ENCODE measurements at places on chromosomes 16 and 17.
A peak's percentile ranks its signal among the peaks of the same experiment; 100 is the strongest.

GRCh38 chr16:48047720-48048119 lies 108.1 kb downstream of the ABCC12 start:
- no peak for DNase-seq

- no peak for DNase-seq
Observed at GRCh38 chr16:16763449-16763848, 384.5 kb downstream of the NPIPA7 start.

GRCh38 chr17:41939044-41939692 lies 8.8 kb downstream of the ODAD4 start:
- DNase-seq: no peak

GRCh38 chr17:44362949-44363612 lies 572 bp downstream of the FAM171A2 start:
- DNase-seq: no peak

DNA sequence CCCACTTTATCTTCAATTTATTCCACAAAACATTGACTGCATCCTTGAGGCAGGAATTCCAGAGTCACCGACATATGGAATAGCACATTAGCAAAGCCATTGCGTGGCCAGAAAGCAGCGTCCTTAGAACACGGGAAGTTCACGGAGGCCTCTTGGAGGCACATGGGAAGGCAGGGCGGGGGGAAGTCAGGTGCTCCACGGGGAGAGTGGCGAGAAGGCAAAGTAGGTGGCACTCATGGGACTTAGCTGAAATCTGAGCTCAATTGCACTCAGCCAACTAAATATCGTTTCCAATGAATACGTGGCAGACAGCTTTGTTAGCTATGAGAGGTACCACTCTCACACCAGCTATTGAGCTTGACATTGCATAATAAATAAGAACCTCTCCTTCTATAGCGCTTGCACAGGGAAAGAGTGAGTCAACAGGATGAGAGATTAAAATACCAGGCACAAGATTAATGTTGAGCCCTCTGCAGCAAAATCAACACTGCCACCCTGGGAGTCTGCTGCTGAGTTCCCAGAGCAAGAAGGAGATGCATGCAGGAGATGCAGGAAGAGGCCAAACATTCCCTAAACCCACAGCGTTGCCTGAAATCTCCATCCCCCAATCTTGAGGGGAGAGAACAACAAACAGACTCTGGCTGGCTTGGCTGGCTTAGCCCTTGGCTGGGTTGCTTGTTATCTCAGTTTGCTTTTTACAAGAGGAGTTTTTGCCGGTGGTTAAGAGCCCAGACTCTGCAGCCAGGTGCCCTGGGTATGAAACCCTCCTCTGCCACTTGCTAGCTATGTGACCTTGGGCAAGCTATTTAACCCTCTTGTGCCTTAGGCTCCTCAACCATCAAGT lies 28.8 kb downstream of the ABCC12 start:
- peak; percentile 79 for DNase-seq

GRCh38 chr16:3101841-3102470 lies 2.9 kb upstream of the ZSCAN10 start:
- DNase-seq: no peak

GRCh38 chr16:76900285-76901263 lies 290.4 kb upstream of the MON1B start:
- DNase-seq: no peak

DNA sequence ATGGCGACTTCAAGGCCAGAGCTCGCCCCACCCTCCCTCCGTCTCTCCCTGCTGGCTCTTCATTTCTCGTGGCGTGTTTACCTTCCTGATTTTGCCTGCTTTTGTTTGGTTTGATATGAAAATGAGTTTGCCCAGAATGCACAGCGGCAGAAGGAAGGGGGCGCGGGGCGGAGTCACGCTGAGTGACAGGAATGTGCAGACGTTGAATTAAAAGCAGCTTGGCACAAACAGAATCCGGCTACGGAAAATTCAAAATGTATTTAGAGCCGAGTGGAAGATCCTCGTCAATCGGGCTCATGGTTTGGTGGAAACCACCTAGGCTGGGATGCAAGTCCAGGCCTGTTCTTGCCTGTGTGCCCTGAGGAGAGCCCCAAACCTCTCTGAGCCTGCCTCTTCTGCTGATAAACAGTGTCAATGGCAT lies 102.7 kb downstream of the SDK2 start:
- no peak for DNase-seq

GRCh38 chr17:9432134-9432885 lies 143.3 kb downstream of the STX8 start:
- DNase-seq: no peak

DNA sequence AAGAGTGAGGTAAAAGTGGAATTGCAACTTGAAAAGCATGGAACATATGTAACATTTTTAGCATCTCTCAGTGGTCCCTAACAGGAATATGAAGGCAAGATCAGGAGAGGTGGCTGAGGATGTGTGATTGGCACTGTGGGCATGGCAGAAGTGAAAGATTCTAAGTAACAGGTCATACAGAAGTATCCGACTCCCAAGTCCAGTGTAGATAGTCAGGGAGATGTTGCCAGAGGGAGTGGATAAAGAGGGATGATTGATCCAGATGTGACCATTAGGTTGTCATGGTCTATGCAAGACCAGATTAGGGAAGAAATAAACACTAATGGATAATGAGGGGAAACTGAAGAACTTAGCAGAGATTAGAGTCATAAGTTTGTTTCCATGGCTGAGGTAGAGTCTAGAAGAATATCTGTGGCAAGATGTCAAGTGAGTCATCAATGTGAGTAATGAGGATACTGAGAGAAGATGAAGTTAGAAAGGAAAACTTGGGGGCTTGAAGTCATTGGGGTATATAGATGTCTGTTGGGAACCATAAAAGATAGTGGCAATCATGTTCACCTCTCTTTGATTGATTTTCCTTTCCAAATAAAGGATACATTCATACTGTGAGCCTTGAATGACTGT lies 23.9 kb upstream of the CAPNS2 start:
- DNase-seq: no peak

DNA sequence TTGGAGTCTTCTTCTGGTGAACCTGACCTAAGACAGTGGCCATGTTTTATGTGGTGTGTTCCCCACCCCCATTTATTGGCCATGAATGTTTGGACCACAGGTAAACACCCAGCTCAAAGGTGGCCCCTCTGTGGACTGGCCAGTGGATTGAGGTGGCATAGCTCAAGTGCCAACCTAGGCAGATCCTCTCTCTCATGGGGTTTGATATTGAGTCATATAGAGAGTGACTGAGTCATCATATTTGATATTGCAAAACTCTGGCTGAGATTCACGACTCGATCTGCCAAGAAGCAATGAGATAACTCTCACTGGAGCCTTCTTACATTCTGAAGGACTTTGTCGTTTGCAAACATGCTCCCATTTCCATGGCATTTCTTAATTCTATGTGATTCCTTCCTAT lies 10.5 kb upstream of the TEKT3 start:
- DNase-seq: no peak

DNA sequence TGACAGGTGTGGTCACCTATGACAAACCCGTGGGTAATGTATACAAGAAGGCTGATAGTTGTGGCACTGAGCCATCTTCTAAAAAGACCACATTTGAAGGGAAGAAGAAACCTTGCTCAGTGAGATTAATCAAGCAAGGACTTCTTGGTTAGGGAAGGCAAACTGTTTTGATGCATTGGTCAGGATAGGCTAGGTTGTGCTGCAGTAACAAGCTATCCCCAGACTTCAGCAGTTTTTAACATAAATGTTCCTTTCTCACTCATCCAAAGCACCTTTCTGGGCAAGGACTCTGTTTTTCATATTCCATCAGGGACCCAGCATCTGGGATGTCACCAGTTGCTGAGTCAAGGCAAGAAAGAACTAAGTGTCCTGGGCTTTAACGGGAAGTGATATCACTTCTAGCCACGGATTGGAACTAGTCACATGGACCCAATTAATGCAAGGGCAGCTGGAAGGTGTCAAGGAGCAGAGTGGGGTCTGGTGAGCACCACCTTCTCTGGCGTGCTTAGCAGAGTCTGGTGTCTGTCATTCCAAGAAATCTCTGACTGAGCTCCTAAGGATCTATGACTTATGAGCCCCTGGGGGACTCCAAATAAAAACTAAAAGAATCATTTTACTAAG lies 52.0 kb upstream of the CCL2 start:
- no peak for DNase-seq

- peak; percentile 42 for DNase-seq
Observed at GRCh38 chr17:73430165-73430680, 118.4 kb upstream of the CDC42EP4 start.

GRCh38 chr16:5430598-5430997 lies 333.0 kb upstream of the EEF2KMT start:
- no peak for DNase-seq

DNA sequence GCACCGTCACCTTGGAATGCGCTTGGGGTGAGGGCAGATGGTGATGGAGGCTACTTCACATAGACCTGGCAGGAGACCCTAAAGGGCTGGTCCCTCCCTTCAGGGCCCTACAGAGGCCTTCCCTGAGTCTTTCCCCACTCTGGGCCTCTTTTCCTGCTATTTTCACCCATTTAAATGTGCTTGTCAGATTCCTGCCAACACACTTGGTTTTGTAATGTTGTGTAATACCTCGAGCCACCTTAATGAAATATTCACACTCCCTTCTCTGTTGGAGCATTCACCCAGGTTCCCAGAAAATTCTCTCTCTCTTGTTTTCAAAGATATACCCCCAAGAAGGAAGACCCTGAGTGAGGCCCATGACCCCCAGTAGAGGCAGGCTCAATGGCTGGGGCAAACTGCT lies 456.6 kb upstream of the DYNLRB2 start:
- no peak for DNase-seq

- DNase-seq: peak; percentile 42
Observed at GRCh38 chr17:79950306-79950705, 85.4 kb downstream of the TBC1D16 start.

DNA sequence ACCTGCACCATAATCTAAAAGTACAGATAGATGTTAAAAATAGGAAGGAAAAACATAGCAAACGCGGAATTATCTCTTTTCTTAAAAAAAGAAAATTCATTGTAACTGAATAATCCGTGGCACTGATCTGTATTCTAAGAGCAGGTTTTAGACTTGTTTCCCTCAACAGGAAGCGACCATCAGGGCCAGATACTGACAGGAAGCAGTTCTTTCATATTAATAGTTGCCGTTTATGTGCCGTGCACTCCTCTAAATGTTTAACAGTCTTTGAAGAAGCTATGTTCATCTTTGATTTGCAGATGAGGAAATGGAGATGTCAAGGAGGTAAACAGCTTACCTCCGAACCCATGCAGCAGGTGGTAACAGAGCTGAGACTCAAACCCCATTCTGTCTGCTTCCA lies 23.6 kb downstream of the DYNLRB2 start:
- no peak for DNase-seq

GRCh38 chr16:52256310-52257078 lies 290.4 kb downstream of the TOX3 start:
- DNase-seq: no peak

- DNase-seq: peak; percentile 92
Observed at GRCh38 chr17:40331743-40332641, 23.0 kb downstream of the RARA start.

- no peak for DNase-seq
Observed at GRCh38 chr16:31219154-31219741, 2.3 kb upstream of the PYDC1 start.

DNA sequence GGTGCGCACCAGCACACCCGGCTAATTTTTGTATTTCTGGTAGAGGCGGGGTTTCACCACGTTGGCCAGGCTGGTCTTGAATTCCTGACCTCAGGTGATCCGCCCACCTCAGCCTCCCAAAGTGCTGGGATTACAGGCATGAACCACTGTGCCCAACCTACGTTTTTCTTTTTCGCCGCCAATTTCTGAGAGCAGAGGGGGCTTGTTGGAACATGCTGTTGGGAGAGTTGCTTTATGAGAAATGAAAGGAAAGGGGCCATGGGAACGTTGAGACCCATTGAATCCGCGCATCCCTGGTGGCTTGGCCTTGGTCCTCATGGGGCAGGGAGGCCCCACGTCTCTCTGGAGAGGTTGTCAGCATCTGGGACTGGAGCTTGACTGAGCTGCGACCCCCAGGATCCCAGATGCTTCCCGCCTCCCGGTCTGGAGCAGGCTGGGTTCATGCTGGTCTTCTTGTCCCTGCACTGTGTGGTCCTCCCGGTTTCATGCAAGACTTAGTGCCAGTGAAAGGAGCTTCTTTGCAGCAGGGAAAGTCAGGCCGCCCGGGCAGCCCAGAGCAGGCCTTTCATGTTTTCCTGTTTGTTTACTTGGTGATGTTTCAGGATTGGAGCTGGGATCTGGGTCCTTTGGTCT lies 22.8 kb downstream of the CRISPLD2 start:
- peak; percentile 39 for DNase-seq

DNA sequence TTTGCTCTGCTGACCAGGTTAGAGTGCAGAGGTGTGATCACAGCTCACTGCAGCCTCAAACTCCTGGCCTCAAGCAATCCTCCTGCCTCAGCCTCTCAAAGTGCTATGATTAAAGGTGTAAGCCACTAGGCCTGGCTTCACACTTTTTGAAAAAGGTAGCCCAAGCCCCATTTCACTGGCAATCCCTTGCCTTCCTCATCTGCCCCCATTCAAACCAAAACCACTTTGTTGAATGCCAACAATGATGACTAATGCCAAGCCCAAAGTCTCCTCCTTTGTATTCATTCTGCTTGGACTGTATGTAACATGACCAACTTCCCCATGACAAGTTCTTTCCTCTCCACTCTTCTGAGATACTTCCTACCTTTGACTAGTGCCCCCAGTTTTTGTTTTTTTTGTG lies 33.1 kb downstream of the N4BP1 start:
- DNase-seq: no peak

DNA sequence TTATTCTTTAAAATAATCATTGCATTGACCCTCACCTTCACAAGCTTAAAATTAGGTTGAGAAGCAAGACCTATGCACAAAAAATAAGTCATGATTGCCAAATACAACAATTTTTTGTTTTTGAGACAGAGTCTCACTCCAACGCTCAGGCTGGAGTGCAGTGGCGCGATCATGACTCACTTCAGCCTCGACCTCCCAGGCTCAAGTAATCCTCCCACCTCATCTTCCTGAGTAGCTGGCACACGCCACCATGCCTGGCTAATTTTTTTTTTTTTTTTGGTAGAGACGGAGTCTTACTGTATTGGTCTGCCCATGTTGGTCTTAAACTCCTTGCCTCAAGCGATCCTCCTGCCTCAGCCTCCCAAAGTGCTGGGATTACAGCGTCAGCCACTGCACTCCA lies 24.2 kb downstream of the ZNF652 start:
- DNase-seq: no peak

DNA sequence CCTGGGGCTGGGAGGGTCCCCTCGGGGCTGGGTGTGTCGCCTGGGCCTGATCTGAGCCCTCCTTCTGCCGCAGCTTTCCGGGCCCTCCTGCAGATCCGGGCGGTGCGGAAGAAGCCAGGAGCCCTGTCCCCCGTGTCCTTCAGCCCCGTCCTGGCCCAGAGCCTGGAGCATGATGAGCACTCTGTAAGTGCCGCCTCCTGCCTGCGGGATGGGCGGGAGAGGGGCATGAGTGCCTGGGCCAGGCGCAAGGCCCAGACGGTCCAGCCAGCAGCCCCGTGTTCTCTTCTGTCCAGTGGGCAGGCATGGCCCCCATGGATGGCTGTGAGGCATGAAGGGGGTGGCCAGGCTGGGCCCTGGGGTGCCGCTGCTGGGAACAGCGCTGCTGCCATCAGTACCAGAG lies 16.0 kb upstream of the NUDT16L1 start:
- DNase-seq: peak; percentile 68

GRCh38 chr17:67260170-67260987 lies 15.4 kb upstream of the HELZ start:
- DNase-seq: no peak

- DNase-seq: no peak
Observed at GRCh38 chr17:9647014-9647413, 1.7 kb downstream of the USP43 start.
